ENCODE measurements at places on chromosomes 2 and 18.
A peak's percentile ranks its signal among the peaks of the same experiment; 100 is the strongest.

- no peak overlapping the region for H3K4me3 ChIP-seq
- H3K27ac ChIP-seq, result no peak overlapping the region
- H3K27me3 ChIP-seq, result peaks cover 9% of the 10 kb centered on the region
- peaks cover 39% of the 10 kb centered on the region for H3K4me1 ChIP-seq
These were observed 3.8 kb downstream of the KCNE4 start for GRCh38 chr2:223055836-223056235.

GRCh38 chr2:23595601-23596251, 210.7 kb downstream of the KLHL29 start:
- H3K4me1 ChIP-seq, result peaks cover 6% of the 10 kb centered on the region
- H3K36me3 ChIP-seq, result no peaks in the 10 kb centered on the region
- H3K27ac ChIP-seq, result no peak overlapping the region
- no peak for DNase-seq
- H3K4me3 ChIP-seq, result no peak overlapping the region

GRCh38 chr2:169573974-169574299, 272 bp upstream of the FASTKD1 start:
- peaks cover 18% of the 10 kb centered on the region for H3K27me3 ChIP-seq
- H3K36me3 ChIP-seq, result peaks cover 7% of the 10 kb centered on the region
- H3K27ac ChIP-seq, result peak overlapping the region; percentile 98
- DNase-seq, result no peak
- H3K4me1 ChIP-seq, result peaks cover 11% of the 10 kb centered on the region

DNA sequence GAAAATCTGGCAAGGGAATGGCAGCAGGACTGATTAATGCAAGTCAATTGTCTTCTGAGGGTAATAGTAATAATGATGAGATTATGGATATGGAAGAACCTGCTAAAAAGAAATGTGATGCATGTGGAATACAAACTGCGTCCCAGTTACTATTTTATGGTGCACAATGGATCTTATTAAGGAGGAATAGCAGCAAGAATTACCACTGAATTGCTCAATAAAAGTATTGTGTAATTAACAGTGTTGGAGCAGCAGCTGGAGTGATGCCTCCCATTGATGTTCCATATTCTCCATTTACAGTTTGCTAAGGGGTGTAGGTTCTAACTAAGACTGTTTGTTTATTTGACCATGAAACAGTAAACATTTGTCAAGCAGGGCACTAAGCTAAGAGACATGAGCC, 167.9 kb downstream of the HRH4 start:
- no peak for DNase-seq
- no peak overlapping the region for H3K27ac ChIP-seq
- no peak overlapping the region for H3K4me3 ChIP-seq
- H3K4me1 ChIP-seq, result peaks cover 23% of the 10 kb centered on the region

DNA sequence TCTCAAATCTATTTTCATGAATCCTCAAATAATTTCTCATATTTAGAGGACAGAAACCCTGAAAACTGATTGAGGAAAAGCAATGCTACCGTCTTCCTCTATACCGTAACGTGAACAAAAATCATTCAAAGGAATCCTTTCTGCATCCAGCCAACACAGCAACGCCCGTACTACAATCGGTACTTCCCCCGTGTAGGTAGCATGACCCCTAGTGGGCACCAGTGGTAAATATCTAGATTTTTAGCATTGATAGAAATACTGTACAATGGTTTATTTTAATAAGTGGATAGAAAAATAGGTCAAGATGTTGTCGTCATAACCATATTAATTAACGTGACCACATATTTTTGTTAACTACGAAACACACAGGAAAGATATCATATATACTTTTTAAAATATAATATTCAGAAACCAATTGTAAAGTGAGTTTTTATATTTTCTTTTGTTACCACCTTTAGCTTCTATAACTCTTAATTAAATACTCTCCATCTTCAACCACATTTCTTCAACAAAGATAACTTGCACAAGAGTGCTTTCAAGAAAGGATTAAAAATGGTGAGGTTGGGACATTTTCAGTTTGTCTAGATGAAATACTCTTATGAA, 194.1 kb downstream of the SS18 start:
- H3K4me3 ChIP-seq, result no peak overlapping the region
- H3K4me1 ChIP-seq, result peaks cover 11% of the 10 kb centered on the region
- H3K36me3 ChIP-seq, result no peaks in the 10 kb centered on the region
- no peaks in the 10 kb centered on the region for H3K27me3 ChIP-seq
- DNase-seq, result peak; percentile 33

GRCh38 chr2:219400562-219400961, 12.8 kb upstream of the DNPEP start:
- no peak overlapping the region for H3K4me3 ChIP-seq
- H3K4me1 ChIP-seq, result peaks cover 46% of the 10 kb centered on the region
- no peak overlapping the region for H3K27ac ChIP-seq
- H3K36me3 ChIP-seq, result no peaks in the 10 kb centered on the region

DNA sequence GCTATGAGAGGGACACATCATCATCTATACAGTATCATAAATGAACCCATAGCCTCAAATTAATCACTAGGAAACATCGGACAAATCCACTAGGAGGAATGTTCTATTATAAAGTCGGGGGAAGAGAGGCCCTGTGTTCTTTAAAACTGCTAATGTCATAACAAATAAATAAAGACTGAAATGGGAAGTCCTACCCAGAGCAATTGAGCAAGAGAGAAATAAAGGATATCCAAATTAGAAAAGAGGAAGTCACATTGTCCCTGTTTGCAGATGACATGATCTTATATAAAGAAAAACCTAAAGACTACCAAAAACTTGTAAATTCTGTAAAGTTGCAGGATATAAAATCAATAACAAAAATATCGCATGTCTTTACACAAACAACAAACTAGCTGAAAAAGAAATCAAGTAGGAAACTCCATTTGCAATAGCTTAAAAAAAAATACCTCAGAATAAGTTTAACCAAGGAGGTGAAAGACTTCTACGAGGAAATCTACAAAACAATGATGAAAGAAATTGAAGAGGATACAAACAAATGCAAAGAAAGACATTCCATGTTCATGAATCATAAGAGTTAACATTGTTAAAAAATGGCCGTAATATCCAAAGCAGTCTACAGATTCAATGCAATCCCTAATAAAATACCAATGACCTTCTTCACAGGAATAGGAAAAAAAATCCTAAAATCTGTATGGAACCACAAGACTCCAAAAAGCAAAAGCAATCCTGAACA, 30.6 kb downstream of the RTN4 start:
- H3K36me3 ChIP-seq, result no peaks in the 10 kb centered on the region
- no peaks in the 10 kb centered on the region for H3K27me3 ChIP-seq
- H3K27ac ChIP-seq, result peak overlapping the region; percentile 89
- H3K4me3 ChIP-seq, result peak overlapping the region; percentile 35
- H3K4me1 ChIP-seq, result peaks cover 48% of the 10 kb centered on the region
